ENCODE measurements at places on chromosomes 11 and 22.

DNA sequence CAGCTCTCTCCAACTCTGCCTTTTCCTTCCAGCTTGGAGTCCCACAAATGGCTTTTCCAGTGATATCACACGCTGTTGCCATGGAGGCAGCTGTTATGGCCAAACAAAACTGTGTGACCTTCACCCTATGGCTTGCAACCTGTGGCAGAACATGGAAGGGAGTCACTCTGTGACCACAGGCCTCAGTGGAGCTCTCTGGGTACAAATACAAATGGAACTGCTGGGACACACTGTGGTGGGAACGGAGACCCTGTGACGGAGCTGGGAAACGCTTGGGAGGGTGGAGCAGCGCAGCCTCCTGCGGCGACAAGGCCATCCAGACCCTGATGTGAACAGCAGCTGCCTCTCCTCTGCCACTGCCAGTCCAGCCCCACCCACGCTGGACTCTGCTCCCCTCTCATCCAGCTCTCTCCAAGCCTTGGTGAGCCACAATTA lies 162.5 kb downstream of the ETS1 start:
- DNase-seq: no peak

DNA sequence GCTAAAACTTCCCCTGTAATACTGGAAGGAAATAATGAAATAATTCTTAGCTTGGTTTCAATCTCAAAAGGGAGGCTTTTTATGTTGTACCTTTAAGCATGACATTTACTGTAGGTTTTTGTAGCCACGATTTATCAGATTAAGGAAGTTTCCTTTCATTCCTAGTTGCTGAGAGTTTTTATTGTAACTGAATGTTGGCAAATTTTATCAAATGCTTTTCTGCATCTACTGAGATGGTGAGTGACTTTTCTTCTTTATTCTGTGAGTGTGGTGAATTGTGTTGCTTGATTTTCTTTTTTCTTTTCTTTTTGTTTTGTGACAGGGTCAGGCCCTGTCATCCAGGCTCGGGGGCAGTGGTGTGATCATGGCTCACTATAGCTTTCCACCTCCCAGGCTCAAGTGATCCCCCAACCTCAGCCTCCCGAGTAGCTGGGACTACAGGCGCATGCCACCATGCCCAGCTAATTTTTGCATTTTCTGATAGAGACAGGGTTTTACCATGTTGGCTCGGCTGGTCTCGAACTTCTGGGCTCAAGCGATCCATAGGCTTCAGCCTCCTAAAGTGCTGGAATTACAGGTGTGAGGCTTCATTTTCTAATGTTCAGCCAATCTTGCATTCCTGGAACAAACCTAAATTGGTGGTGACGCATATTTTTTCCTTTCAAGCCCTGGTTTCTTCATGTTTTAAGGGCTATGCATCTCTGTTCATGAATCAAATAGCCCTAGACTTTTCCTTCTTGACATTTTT lies 26.2 kb downstream of the SUSD2 start:
- DNase-seq: no peak

GRCh38 chr22:30348404-30348803 lies 8.3 kb downstream of the SF3A1 start:
- no peak for DNase-seq

- no peak for DNase-seq
These were observed 181.5 kb downstream of the KIF18A start for GRCh38 chr11:27926486-27926885.

GRCh38 chr11:8814923-8815240 lies 96.1 kb upstream of the AKIP1 start:
- no peak for DNase-seq

- DNase-seq: no peak
These were observed 1.5 kb upstream of the PRR5 start for GRCh38 chr22:44700456-44700855.

DNA sequence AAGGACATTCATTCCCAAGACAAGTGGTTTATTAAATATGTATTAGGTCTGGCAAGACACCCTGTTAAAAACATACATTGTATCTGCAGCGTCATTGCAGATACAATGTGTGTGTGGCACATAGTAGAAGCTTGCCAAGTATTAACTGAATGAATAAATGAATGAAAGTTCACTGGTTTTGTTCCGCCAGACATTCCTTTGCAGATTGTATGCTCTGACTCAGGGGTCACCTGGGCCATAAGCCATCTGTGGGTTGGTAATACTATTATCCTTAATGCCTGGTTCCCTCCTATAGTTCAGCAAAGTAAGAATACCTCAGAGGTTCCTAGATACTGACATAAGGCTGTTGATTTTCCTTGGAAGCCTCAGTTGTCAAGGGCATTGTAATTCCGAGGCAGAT lies 377.3 kb upstream of the CCDC90B start:
- DNase-seq: no peak

GRCh38 chr11:117980280-117980679 lies 5.9 kb upstream of the IL10RA start:
- no peak for DNase-seq

- no peak for DNase-seq
These were observed 31.5 kb downstream of the SDHD start for GRCh38 chr11:112118176-112118575.

DNA sequence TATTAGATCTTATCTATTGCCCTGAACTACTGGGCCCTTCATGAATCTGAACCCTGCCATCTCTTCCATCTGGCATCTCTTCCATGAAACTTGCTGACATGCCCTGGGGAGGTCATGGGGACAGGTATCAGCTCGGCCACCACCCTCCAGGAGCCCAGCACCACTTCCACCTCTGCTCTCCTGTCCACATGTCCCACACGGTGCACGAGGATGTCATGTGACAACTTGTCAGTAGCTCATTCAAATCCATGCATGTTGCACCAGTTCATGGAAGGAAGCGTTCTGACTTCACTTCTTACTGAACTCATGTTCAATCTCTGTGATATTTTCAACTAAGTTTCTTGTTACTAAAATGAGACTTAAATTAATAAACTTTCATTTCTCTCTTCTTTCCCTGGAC lies 16.6 kb downstream of the YPEL1 start:
- DNase-seq: no peak

GRCh38 chr11:126701520-126701897 lies 299.1 kb downstream of the KIRREL3 start:
- no peak for DNase-seq

GRCh38 chr11:120780239-120780638 lies 243.7 kb upstream of the TBCEL start:
- DNase-seq: no peak
